Islet precursor cell (in vitro differentiated cells): ENCODE measurements at places on chromosomes 16 and 17.

GRCh38 chr17:31216031-31216751, 80.8 kb downstream of the OMG start:
- no peak for DNase-seq

DNA sequence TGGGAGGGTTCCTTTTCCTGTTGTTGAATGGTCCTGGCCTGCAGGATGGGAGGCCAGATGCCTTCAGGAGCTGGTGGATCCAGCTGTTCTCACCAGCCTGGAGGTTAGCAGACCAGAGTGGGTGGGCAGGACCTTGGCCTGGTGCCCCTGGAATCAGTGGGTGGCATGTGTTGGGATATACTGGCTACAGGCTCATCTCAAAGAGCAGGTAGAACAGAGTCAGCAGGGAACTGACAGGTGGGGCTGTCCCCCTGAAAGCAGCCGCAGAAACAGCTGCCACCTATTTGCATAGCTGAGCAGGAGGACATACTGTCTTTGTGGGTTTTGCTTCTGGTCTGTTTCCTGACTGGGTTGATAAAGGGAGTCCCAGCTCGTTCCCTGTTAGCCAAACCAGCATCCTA, 144.1 kb downstream of the RAB11FIP4 start:
- peak; percentile 55 for DNase-seq

GRCh38 chr17:76501827-76502307, 644 bp upstream of the RHBDF2 start:
- no peak for DNase-seq

- DNase-seq = no peak
Observed at GRCh38 chr16:88629835-88630234, 8.5 kb upstream of the IL17C start.

DNA sequence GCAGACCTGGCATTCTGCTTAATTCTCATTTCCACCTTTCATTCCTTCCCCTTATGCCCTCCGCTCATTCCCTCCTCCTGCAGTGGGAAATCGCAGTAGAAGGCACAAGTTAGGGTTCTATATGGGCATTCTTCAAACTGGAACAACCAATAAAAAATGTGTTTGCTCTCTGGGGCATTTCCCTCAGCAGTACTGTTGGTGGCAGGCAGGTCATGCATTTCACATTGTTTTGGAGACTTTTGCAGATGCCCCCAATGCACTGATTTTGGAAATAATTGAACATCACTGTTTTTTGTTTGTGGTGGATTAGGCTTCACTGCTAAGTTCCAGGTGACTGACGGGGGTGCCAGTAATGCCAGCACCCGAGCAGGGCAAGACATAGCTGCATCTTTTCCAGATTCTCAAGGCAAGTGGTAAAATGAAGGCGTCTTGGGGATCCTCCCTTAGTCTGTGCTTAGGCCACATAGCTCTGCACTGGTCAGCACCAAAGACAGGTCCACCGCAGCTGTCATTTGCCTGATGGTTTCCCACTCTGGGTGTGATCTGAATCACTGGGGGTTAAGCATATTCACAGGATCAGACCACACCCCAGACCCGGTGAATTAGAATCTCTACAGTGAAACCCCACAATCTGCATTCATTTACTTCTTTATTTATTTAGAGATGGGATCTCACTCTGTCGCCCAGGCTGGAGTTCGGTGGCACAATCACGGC, 304.5 kb downstream of the CPPED1 start:
- DNase-seq = no peak

DNA sequence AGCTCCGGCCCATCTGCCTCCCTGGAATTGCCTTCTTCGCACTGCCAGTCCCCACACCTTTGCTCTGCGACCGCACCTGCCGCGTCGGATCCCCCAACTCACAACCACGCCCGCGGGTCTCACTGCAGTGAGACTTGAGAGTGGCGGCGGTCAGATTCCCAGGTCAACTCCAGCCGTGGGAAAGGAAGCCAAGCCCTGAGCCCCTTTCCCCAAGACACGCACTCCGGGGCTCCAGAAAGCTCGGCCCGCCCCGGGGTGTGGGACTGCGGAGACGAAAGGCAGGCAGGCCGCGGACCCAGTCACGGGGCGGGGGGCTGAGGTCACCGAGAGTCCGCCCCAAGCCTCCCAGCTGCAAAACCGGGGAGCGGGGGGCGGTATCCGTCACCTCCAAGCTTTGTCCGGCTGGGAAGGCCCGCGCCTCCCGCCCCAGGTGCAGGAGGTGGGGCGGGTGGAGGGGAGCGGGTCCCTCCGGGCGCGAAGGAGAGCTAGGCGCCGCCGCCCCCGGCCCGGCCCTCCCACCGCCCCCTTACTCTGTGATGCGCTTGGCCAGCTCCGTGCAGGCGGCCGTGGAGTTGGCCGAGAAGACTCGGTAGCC, 615 bp downstream of the PRPSAP1 start:
- DNase-seq = no peak

GRCh38 chr16:2919511-2920255, 8.0 kb downstream of the FLYWCH1 start:
- no peak for DNase-seq

GRCh38 chr17:80861892-80862291, 129.7 kb upstream of the CHMP6 start:
- DNase-seq = peak; percentile 78

GRCh38 chr16:49216593-49216992, 65.0 kb downstream of the CBLN1 start:
- no peak for DNase-seq

DNA sequence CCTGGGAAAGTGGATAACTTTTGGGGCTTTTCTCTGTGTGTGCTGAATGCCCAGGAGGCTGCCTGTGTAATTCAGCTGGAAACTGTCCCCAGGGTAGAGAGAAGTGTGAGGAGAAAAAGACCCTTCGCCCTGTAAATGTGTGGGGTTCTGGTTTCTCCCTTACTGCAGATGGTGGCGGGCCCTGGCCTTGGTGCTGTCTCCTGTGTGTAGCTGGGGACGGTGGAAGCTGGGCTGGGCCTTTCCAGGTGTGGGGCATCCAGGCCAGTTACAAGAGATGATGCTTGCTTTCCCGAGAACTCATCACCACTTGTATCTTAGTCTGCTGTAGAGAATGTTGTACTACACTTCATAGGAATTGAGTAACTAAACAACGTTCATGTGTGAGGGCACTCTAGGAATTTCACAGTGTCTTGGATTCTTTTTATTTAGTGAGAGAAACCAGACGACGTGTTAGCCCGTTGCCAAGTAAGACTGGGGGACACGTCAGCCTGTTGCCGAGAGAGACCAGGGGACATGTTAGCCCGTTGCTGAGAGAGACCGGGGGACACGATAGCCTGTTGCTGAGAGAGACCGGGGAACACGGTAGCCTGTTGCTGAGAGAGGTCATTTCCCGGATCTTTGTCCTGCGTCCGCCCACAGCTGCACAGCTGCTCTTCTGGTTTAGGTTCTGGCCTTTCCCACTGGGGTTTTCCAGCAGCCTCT, 43.1 kb downstream of the TBCD start:
- no peak for DNase-seq

DNA sequence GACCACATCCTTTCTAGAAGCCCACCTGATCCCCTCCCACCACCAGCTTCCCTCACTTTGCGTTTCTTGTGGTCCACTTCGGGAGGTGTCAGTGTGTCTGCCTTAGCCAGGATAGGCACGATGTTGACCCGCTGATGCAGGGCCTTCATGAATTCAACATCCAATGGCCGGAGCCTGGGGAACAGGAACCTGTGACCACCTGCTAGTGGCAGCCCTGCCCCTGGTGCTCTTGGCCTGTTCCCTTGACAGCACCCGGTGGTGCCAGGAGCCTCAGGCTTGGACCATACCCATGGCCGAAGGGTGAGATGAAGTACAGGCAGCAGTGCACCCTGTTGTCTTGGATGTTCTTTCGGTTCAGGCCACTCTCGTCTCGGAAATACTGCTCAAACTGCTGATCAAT, 7.2 kb upstream of the MTMR4 start:
- no peak for DNase-seq

GRCh38 chr17:38603786-38604478, 1.8 kb downstream of the SRCIN1 start:
- DNase-seq = no peak

- DNase-seq = no peak
Observed at GRCh38 chr16:48583075-48584065, 26.6 kb downstream of the N4BP1 start.

DNA sequence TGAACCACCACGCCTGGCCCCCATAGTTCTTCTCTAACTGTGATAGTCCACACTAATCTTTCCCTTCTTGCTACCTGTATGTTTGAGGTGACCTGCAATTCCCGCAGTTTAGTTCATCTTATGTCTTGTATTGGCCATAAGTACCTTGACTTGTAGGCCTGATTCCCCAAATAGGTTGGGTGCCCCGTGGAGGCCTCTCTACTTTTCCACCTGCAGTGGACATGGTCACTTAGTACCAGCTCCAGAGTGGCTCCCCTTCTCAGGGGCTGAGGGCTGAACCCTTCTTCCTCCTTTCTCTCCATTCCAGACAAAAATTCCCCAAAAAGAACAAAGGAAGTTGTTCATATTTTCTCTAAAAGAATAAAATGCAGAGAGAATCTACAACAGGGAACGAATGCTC, 33.5 kb upstream of the CES5A start:
- DNase-seq = no peak

DNA sequence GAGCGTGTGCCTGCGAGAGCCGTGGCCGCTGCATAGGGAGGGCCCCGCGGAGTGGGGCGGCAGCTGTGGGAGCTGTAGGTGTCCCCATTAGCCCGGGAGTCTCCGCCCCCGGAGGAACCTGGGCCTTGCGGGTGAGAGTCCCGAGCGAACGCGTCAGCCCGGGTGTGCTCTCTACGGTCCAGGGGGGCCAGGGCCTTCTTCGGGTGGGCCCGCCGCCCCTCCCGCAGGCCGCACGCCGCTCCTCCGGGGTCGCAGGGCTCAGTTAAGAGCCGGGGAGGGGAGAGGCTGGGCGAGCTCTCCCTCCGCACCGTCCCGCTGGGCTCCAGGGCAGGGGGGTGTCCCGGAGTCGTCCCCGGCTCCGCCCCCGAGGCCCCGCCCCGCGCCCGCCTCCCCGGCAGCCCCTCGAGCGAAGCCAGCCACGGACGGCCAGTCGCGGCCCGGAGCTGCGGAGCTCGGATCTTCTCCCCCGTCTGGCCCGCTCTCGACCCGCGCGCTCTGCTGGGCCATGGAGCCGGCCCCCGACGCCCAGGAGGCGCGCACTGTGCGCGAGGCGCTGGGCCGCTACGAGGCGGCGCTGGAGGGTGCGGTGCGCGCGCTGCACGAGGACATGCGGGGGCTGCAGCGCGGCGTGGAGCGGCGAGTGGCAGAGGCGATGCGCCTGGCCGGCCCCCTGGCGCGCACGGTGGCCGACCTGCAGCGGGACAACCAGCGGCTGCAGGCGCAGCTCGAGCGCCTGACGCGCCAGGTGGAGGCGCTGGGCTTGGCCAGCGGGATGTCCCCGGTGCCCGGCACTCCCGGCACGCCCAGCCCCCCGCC, at the start of gene SMTNL2:
TSS of gene SMTNL2 (plus strand) at position 429 of the 816 bp plus-strand sequence. CDS start at position 506, 77 bp downstream.
- peak; percentile 87 for DNase-seq

GRCh38 chr17:33109336-33110072, 117.9 kb downstream of the SPACA3 start:
- no peak for DNase-seq

DNA sequence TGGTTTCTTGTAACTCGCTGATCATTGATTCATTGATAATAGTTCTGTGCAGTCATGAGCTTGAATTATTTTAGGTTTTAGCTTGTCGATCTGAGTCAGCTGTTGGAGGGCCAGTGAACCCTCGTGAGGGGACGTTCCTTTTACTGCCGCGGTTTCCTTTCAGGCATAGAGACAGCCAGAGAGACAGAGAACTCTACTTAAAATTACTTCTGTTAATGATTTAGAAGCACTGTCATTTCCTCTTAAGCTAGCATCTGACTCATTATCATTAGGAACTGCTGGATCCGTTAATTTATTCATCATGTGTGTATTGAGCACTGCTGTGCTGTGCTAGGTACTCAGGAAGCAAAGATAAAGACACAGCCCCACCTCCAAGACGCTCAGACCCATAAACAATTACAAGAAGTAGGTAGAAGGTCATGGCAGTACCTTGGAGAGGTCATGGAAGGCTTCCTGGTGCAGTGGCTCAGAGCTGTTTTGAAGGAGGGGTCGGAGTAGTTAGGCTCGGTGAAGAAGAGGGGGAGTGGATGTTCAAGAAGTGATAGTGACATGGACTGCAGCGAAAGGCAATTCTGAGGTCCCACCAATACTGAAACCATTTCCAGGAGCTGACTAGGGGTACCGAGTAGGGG, 3.3 kb downstream of the PGS1 start:
- DNase-seq = no peak

DNA sequence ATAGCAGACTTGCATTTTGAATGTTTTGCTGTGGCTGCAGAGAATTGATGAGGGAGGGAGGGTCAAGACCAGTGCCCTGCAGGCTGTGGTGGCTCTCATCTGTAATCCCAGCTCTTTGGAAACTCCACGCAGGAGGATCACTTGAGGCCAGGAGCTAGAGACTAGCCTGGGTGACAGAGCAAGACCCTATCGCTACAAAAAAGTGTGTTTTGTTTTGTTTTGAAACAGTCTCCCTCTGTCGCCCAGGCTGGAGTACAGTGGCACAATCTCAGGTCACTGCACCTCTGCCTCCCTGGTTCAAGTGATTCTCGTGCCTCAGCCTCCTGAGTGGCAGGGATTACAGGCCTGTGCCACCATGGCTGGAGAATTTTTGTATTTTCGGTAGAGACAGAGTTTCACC, 1.9 kb upstream of the UBE2G1 start:
- no peak for DNase-seq

GRCh38 chr16:74372953-74373846, 2.9 kb upstream of the NPIPB15 start:
- DNase-seq = no peak

GRCh38 chr17:72502371-72503341, 381.8 kb downstream of the SOX9 start:
- DNase-seq = peak; percentile 92

GRCh38 chr17:20228860-20229259, 219.7 kb downstream of the SPECC1 start:
- no peak for DNase-seq

DNA sequence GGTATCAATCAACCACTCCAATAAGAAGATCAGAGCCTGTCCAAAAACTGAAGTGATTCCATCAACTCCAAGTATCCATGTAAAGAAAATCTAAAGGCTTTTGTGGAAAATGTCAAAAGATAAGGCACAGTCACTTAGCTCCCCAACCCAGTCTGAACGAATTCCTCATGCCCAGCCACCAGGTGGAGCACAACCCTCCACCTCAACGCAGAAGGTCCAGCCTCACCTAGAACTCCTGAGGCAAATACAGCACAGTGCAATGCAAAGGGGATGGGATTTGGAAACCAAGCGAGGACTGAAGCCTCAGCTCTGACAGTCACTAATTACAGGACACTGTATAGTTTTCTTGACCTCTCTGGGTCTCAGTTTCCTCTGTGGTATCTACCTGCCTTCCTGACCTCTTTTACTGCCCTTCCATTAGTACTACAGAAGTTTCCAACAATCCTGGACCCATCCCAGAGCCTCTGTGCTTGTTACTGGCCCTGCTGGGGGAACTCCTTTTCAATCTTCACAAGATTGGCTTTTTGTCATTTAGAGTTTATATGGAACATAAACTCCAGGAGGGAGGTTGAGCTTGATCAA, 2.0 kb downstream of the NCBP3 start:
- peak; percentile 86 for DNase-seq

DNA sequence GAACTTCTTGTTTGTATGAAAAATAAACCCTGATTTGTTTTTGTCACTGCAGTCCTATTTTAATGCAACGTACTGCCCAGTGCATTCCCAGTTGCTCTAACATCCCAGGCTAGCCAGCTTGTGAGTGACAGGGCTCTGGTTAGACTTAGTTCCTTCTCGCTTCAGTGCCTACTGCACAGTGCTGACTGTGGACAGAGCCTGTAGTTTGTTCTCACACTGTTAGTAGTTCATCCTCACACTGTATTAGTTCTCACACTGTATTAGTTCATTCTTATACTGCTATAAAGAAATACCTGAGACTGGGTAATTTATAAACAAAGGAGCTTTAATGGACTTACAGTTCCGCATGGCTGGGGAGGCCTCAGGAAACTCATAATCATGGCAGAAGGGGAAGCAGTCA, 116.6 kb upstream of the SALL1 start:
- DNase-seq = no peak
